ENCODE measurements at places on chromosomes 5 and 9.

DNA sequence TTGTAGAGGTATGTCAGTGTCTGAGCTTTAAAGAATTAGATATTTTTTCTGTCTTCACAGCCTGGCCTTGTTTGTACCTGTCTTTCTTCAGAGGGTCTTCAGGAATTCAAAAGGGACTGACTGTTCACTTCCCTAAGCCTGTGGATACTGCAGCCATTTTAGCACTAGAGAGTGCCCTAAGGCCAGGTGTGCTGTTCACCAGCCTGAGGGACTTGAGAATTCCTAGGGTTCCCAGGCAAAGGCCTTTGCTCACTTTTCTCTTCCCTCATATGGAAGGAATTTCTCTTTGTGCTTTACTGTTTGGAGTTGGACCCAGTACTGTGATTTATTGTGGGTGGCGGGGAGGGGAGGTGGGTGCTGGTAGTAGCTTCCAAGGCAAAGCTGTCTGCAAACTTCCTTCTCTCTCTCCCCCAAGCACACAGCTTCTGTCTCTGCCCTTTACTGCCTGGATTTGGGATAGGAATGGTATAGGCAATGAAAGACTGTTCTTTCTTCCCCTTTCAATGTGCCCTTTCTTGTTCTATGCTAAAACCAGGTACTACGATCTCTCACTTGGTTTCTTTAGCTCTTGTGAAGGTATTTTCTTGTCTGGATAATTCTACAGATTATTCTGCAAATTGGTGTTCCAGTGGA lies 9.7 kb upstream of the LRRC70 start:
- no peak for DNase-seq

DNA sequence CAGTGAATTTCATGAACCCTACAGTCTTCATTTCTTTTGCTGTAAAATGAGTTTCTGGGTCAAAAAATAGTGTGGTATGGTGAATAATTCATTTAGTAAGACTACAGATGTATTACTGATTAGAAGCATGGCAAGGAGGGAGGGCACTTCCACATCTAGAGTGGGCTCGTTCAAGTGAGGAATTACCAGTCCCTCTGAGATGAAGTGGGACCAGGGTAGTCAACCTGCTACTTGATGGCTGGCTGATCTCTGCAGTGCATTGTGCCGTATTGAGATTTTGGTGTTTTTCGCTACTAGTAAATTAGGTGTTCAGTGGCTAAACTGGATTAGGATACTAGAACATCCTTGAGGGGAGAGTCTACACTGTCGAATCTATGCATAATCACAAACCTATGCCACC lies 10.8 kb downstream of the CDC37L1 start:
- DNase-seq, result no peak

DNA sequence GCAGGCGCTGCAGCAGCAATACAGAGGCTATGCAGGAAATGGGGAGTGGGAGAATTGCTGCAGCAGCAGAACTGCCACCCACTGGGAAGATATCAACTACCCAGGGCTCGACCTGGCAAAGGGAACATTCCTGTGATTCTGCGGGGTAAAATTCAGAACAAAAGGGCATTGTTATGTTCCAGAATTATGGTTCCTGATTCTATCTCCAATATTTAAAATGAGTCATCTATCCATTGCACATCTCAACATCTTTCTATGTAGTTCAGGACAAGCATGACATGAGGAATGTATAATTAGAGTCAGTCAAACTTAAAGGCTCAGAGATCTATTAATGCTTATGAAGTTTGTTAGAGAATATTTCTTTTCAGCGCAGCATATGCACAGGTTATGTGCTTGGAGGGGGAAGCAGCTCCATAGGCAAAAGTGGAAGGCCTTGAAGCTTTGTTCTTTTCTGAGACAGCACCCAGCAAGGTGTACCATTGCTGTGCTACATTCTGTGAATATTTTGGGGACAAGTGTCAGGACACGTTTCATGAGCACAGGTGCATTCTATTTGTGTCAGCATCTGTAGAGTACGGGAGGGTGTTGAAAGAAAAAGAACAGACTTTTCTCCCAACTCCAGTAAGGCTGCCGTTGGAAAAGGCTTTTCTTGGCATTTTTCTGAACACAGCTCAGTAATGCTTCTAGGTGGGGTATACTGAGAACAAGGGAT lies 395.6 kb upstream of the MPDZ start:
- no peak for DNase-seq

- no peak for DNase-seq
Observed at GRCh38 chr5:127596501-127596900, 52.4 kb upstream of the CTXN3 start.

DNA sequence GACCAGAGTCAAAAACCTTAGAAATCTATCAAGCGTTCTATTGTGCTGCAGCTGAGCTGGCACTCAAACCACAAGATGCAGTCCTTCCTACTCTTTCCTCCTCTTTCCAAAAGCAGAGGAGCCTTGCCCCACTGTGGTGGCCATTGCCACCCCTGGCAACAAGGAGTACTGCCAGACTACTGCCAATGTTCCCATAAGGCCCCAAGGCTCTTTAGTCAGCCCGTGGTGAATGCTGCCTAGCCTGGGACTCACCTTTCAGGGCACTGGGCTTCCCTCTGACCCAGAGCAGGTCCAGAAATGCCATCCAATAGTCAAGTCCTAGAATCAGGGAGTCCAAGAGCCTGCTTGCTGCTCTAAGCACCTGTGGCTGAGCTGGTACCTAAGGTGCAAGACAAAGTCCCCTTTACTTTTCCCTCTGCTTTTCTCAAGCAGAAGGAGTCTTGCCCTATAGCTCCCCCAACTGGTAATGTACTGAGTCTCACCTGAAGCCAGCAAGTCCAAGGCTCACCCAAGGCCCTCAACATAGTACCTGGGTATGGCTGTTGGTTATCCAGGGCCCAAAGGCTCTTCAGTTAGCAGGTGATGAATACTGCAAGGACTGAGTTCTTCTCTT lies 219.4 kb downstream of the ATPSCKMT start:
- DNase-seq, result no peak

GRCh38 chr9:128104171-128104618 lies 23.3 kb downstream of the PTGES2 start:
- DNase-seq, result no peak
